ENCODE measurements at places on chromosomes 11 and 22.

GRCh38 chr11:19228968-19229367 is 11.8 kb downstream of the E2F8 start:
- no peak for DNase-seq

DNA sequence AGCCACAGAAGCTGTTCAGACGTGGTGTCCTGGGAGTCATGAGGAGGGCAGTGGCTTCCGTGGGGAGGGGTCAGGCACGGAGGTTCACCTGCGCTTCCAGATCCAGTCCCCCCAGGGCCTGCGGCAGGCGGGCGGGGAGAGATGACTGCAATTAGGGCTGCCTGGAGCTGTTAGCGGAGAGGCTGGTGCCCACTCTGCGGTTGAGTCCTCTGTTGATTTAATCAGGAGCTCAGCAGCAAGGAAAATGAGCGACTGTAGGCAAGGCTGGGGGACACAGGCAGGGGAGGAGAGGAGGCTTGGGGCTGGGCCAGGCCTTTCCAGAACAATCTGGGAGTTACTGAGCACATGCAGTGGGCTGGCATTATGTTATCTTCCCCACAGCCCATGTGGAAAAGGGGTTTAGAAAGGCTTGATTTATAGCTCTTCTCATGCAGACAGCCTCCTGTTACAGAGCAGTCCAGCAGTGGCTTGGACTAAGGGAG is 13.1 kb downstream of the PLCB3 start:
- DNase-seq = no peak

- DNase-seq = peak; percentile 32
Observed at GRCh38 chr11:114799476-114799875, 121.1 kb downstream of the NXPE2 start.

- DNase-seq = no peak
Observed at GRCh38 chr22:36540867-36541642, 12.1 kb upstream of the EIF3D start.

DNA sequence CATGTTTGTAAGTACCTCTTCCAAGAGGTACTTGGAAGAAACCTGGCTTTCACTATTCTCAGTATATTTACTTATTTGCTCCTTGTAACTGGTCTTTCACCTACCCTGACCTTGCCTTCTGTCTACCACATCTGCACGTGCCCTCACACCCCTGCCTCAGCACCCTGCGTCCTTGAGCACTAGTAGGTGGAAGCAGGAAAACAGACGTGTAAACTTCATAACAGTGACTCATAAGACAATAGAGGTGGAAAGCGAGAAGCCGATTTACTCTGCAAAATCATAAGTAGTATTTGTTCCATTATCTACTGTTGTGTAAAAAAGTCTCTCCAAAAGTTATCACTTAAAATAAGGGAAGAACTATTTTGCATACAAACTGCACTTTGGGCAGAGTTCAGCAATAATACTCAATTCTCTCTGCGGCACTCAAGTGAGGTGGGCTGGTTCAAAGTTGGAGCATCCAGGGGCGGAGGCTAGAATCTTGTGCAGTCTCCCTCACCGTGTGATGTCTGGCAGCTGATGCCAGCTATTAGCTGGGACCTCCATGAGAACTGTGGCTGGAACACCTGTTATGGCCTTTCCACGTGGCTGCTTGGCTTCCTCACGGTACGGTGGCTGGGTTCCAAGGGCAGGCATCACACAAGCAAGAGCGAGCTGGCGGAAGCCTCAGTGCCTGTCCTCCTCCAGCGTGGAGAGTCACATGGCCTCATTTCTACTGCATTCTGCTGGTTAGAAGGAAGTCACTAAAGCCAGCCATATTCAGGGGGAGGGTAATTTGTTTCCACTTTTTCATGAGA is 30.4 kb downstream of the PACS1 start:
- no peak for DNase-seq

- DNase-seq = no peak
Observed at GRCh38 chr11:96125400-96125799, 201.5 kb upstream of the MTMR2 start.

- DNase-seq = no peak
Observed at GRCh38 chr22:19143967-19144400, 467 bp downstream of the ESS2 start.

- no peak for DNase-seq
Observed at GRCh38 chr11:15716550-15716949, 601.8 kb downstream of the INSC start.

GRCh38 chr11:95547976-95548375 is 241.6 kb downstream of the FAM76B start:
- DNase-seq = no peak

GRCh38 chr11:131041331-131042040 is 125.2 kb upstream of the SNX19 start:
- DNase-seq = no peak

DNA sequence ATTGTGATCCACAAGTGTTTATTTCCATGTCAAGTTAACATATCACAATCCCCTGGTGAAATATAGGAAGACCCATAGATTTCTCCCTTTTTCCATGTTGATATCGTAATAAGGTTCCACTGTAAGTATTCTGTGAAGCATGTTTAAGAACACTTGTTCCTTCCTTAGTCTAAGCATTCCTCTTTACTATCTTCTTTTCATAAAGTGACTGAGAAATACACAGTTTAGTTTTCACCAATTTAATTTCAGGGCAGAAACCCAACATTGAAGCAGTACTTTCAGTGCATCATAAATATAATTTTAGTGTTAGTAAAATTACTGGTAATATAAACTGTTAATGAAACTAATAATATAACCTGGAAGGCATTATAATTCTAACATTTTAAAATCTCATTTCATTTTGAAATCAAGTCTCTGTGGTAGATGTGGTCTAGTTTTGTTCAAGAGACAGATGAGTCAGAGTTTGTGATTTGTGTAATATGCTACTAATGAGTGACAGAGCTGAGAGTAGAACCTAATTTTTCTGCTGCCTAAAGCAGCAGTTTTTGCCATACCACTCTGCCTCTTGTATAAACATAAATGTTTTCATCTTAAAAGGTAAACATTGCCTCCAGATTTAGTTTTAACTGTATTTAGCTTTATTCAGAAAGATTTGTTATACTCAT is 79.4 kb downstream of the ATM start:
- DNase-seq = no peak

GRCh38 chr11:115194802-115195110 is 309.5 kb downstream of the CADM1 start:
- no peak for DNase-seq

- no peak for DNase-seq
Observed at GRCh38 chr22:49752598-49753091, 75.0 kb downstream of the BRD1 start.

GRCh38 chr22:32469799-32470212 is 4.8 kb upstream of the FBXO7 start:
- no peak for DNase-seq

All from WTC11 (cell line).